ENCODE measurements at places on chromosomes 4 and X.

DNA sequence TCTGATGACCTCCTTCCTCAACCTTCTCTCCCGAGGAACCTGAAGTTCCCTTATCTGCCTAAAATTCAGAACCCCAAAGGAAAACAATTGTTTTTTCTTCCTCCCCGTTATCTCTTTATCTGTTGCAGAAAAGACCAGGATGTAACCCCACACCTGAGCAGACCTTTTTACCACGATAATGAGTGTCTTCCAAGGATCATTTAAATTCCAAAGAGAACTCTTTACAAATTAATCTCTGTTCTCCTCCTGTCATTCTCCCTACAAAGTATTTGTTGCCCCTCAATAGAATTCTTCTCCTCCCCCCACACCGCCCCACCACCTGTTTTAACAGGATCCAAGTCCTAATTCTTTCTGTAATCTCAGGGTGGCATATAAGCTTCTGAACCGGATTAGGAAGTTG lies 78.5 kb upstream of the NLGN4X start:
- DNase-seq: no peak

- no peak for DNase-seq
These were observed 1444.2 kb downstream of the ADGRL3 start for GRCh38 chr4:62644372-62644771.

GRCh38 chr4:53640576-53641453 lies 49.5 kb upstream of the LNX1 start:
- DNase-seq: peak; percentile 31

DNA sequence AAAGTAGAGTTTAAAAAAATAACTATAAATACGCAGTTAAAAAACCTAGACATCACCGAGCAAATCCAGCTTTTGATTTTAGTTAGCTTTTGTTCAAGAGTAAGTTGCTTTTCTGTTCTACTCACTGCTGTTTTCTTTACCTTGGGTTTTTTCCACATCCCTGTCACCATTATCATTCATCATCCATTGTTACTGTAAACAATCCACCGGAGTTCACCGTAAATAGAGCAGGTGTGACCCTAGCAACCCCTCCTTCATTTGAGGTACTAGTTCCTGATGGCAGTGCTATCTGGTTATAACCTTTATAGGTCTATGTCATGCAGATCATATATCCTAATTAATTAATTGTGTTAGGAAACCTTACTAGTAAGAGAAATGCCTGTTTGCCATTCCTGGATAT lies 43.0 kb upstream of the TEX13D start:
- DNase-seq: no peak

- no peak for DNase-seq
These were observed 55.5 kb downstream of the PDLIM5 start for GRCh38 chr4:94507281-94507680.

DNA sequence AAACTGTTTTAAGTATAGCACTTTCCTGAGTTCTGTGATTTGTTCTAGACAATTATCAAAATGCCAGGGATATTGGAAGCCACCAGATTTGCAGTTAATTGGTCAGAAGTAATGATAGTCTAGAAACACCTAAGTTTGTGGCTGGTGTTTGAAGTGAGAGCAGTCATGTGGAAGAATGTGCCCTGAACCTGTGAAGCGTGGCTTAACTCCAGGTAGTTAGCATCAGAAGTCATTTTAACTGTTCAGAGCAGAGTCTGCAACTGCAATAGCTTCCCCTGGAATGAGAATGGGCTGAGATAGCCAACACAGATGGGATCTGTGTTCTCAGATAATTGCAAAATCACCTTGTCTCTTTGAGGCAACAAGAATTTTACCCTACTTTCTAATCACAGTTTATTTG lies 255.1 kb upstream of the GK2 start:
- no peak for DNase-seq

Data from retinal pigment epithelial cell (primary cell).